ENCODE measurements at places on chromosomes 1 and 21.

DNA sequence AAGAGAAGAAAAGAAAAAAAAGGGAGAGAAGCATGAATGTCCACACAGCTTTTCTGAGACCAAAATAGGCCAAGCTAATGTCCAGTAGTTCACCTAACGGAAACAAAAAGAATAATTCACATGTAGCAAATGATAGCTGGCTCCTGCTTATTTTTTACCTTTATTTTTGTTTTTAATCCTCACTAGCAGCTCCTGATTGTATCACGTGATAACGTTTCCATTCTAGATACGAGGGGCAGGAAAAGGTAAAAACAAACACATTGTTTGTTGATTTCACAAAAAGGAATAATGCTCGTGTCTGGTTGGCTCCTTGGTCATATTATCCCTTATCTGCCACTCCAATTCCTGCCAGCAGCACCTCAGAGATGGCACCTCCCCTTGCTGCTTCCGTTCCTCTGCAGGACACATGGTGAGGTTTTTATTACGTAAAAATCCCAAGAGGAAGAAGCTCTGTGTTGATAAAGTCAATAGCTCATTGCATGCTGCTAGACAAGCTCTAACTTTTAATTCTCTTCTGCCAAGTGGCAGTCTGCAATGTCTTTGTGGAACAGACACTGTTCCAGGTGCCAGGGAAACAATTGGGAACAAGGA, 201.7 kb downstream of the CRB1 start:
- no peak for DNase-seq

GRCh38 chr21:15978215-15978738, 248.5 kb downstream of the USP25 start:
- DNase-seq: no peak

GRCh38 chr1:47506053-47506452, 68.2 kb downstream of the FOXD2 start:
- DNase-seq: no peak

DNA sequence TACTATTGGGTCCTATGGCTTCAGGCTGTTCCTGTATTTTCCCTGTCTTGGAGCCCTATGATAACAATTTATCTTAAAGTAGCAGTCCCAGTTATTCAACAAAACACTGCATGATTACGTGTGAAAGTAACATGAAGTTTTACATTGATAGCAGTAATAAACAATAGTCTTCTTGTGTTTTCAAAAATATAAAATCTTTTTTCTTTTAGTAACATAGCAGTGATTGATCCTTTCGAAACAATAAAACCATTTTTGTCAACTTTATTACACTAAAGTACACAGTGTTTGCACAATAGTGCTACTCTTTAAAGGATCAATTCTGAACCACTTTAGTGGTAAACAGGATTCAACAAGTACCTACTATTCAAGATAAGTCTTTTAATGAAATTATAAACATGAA, 90.6 kb downstream of the GPATCH2 start:
- DNase-seq: no peak

DNA sequence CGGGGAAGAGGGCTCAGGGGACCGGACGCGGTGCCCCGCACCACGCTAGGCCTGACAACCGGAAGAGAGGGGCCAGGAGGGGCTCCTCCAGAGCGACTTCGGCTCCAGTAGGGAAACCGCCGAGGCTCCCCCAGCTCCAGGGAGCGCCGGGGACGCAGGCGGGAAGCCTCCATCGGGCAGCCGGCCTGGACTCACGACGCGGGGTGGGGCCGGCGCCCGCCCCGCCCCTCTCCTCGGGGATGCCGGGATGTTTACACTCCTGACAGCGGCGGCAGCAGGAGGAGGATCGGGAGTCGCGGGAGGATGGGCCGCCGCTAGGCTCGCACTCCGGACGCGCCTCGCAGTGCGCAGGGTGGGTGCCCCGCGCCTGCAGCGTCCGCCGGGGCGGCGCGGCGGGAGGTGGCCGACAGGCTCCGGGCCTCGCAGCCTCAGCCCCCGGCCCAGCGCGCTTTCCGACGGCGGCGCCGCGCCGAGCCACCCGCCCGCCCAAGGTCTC, at the start of gene NEK7:
TSS of gene NEK7 (plus strand) at position 254 of the 496 bp plus-strand sequence. CDS start 75,583 bp downstream, outside the sequence.
- peak; percentile 43 for DNase-seq

- DNase-seq: no peak
These were observed 106.6 kb upstream of the ACTRT2 start for GRCh38 chr1:2914702-2915101.

DNA sequence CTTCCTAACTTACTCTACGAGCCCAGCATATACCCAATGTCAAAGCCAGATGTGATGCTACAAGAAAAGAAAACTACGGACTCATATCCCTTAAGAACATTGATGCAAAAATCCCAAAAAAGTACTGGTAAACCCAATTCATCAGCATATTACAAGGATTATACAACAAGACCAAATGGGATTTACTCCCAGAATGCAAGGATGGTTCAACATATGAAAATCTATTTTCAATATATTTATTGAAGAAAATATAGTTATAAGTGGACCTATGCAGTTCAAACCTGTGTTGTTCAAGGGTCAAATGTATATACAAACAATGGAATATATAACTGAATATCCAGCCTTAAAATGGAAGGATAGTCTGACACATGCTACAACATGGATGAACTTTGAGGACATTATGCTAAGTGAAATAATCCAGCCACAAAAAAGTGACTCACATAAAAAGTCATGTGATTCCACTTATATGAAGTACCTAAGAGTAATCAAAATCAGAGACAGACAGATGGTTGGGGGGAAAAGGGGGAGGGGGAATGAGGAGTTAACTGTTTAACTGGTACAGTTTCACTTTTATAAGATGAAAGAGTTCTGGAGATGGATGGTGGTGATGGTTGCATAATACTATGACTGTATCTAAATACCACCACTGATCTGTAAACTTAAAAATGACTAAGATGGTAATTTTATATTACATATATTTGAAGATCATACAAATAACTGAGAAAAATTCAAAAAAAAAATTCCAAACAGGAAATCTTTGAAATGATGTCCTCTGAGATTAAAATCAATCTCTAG, 3.7 kb upstream of the KLF18 start:
- no peak for DNase-seq

GRCh38 chr1:158185770-158186169, 5.1 kb downstream of the CD1D start:
- DNase-seq: no peak

- DNase-seq: no peak
These were observed 11.3 kb upstream of the RHEX start for GRCh38 chr1:206041640-206042039.

- no peak for DNase-seq
These were observed 81.8 kb upstream of the KCNA3 start for GRCh38 chr1:110756506-110756905.

- DNase-seq: no peak
These were observed 23.0 kb upstream of the SAMSN1 start for GRCh38 chr21:14569026-14569621.

DNA sequence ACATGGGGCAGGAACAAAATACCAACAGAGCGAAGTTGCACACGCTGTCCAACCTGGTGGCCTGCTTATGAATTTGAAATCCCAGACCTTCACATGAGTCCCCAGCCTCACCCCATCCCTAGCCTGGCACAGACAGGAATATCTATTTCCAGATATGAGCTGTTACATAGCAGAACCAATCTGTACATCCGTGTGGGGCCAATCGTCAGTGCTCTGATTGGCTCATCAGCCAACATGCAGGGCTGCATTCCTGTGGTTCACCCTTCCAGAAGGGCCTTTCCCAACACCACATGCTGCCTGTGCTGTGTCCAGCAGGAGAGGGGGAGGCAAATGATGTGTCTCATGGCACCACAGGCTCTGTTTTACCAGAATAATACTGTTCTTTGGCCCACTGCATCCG, 31.3 kb downstream of the CCN1 start:
- DNase-seq: no peak

- no peak for DNase-seq
These were observed 208.8 kb downstream of the HIVEP3 start for GRCh38 chr1:41709873-41710272.

GRCh38 chr1:51519865-51520699, 1.0 kb upstream of the EPS15 start:
- DNase-seq: no peak

GRCh38 chr21:26425576-26425975, 147.5 kb downstream of the CYYR1 start:
- DNase-seq: no peak

DNA sequence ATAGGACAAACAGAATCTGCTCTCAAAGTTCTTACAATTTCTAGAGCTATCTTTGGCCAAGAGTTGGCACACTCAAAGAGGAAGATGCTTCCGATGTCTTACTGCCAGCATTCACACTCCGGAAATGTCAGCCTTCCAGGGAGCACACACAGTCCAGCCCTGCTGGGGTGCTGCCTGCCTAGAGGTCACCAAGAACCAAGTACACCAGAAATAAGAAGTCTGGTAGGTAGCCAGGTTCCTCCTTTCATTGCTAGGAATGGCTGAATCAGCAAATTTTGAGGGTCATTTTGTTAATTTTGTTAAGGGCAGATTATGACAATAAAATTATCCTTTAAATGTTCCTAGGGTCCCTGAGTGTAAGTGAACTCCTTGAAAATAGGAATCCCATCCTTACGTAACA, 77.5 kb downstream of the PLPP3 start:
- no peak for DNase-seq

- no peak for DNase-seq
These were observed 21.7 kb downstream of the ITPKB start for GRCh38 chr1:226717256-226717909.

GRCh38 chr1:76115171-76115570, 40.6 kb downstream of the ST6GALNAC3 start:
- no peak for DNase-seq

GRCh38 chr1:247966532-247967204, 1.6 kb downstream of the OR2AK2 start:
- no peak for DNase-seq

DNA sequence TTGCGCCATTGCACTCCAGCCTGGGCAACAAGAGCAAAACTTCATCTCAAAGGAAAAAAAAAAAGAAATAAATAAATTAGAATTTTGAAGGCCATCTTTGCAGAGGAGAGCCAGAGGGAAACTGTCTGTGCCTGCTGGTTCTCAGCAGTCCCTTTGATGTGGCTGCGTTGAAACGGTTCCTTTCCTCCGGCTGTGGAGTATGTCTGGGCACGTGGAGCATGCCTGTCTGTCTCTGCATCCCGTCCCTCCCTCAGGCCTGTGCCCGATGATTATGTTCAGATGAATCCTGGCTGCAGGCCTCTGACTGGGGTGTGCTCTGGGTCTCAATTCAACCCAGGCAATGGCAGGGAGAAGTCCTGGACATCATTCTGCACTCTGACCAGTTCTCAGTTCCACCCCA, 33.4 kb downstream of the KIAA1614 start:
- DNase-seq: no peak

- DNase-seq: no peak
These were observed 15.5 kb downstream of the LUZP1 start for GRCh38 chr1:23152966-23153684.

- DNase-seq: no peak
These were observed 22.2 kb downstream of the EPHX4 start for GRCh38 chr1:92051948-92052347.

DNA sequence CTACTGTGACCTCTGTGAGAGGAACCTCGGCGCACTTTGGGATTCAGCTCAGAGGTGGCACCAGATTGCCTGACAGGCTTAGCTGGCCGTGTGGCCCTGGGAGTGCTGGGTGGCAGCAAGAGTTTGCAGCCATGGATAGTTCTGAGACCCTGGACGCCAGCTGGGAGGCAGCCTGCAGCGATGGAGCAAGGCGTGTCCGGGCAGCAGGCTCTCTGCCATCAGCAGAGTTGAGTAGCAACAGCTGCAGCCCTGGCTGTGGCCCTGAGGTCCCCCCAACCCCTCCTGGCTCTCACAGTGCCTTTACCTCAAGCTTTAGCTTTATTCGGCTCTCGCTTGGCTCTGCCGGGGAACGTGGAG, 67.5 kb downstream of the DISC1 start:
- DNase-seq: no peak

DNA sequence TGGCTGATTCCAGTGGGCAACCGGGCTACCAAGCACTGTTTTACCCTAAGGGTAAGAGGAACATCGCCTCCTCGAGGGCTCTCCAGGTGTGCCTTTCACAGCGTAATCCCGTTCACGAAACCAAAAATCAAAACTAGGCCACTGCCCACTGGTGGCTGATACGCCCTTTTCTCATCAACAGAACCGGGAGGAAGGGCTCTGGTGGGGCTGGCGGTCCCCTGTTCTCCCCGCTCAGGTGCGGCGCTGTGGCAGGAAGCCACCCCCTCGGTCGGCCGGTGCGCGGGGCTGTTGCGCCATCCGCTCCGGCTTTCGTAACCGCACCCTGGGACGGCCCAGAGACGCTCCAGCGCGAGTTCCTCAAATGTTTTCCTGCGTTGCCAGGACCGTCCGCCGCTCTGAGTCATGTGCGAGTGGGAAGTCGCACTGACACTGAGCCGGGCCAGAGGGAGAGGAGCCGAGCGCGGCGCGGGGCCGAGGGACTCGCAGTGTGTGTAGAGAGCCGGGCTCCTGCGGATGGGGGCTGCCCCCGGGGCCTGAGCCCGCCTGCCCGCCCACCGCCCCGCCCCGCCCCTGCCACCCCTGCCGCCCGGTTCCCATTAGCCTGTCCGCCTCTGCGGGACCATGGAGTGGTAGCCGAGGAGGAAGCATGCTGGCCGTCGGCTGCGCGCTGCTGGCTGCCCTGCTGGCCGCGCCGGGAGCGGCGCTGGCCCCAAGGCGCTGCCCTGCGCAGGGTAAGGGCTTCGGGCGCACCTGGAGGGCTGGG, at the start of gene IL6R:
TSS of gene IL6R (plus strand) at position 360 of the 763 bp plus-strand sequence. CDS start at position 647, 287 bp downstream.
- DNase-seq: peak; percentile 69

- no peak for DNase-seq
These were observed 63.6 kb upstream of the VAMP3 start for GRCh38 chr1:7707527-7707926.

DNA sequence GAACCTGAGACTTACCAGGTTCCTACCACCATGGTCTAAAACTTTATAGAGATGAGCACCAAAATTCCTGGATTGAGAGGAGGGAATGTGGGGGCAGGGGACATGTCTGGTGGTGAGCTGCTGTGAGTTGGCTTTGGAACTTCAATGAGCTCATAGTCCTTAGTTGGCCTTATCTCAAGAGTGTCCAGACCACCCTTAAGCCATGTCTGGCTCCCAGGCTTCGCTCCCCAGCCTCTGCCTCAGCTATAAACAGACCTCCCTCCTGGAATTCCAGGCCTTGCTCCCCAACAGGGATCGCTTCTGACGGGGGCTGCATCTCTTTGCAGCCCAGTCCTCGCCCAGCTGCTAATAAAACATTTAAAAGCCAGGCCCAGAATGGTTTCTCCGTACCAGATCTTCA, 19.5 kb downstream of the ATF3 start:
- DNase-seq: no peak

DNA sequence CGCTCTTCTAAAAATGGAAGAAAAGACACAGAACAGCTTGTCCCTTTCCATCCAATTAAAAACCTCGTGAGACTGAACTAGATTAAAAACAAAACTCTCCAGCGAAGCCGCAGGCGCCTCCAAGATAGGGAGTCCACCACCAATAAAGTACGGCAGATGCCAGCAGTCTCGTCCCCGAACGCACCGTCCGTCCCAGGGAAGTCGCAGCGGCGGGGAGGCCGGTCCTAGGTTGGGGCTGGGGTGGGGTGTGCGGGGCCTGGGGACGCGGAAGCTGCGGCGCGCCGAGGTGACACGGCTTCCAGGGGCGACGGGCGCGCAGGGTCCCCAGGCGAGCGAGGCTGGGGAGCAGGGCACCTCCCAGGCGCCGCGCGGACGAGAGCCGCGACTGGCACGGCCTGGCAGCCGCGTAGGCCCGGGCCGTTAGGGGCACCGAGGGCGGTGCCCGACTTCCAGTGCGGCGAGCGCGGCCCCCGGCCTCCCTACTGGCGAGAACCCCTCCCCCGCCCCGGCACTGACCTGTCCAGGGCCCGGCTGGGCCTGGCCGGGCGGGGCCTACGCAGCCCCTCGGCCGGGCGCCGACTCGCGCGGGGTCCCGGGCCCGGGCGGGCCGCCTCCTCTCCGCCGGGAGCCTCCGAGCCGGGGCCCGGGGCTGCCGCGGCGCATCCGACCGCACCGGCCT, 28.3 kb upstream of the A3GALT2 start:
- peak; percentile 29 for DNase-seq

Measured in T-helper 22 cell (primary cell).